Omental fat pad (tissue), 4 donors: ENCODE measurements at places on chromosomes 3 and 15.

DNA sequence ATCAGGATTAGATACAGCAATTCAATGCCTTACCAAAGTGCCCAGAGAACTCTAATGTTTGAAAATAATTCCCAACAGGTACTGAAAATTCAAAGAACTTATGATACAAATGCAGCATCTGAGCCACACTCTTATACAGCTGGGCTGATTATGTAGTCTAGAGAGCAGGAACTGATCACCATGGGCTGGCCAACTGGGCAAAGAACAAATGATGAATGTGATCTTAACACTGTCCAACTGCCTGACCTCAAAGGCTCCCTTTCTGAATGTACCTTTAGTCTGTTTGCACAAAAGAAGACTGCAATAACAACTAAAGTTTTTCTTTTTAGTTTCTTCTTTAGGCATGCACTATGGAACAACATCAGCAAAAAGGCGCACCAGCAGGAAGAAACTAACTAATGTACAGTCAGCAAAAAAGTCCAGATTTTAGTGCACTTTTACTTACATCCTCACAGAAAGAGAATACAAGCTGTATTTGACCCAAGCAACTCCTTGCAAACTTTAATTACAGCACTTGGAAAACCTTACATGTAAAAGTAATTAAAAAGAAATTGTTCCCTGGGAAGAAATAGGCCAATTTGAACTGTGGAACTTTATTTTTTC lies 1095.1 kb downstream of the IGSF11 start:
- no peak for DNase-seq

GRCh38 chr15:63080634-63081250 lies 38.2 kb downstream of the TPM1 start:
- no peak for DNase-seq

- DNase-seq = no peak
These were observed 129.4 kb downstream of the PGPEP1L start for GRCh38 chr15:98878172-98878571.

DNA sequence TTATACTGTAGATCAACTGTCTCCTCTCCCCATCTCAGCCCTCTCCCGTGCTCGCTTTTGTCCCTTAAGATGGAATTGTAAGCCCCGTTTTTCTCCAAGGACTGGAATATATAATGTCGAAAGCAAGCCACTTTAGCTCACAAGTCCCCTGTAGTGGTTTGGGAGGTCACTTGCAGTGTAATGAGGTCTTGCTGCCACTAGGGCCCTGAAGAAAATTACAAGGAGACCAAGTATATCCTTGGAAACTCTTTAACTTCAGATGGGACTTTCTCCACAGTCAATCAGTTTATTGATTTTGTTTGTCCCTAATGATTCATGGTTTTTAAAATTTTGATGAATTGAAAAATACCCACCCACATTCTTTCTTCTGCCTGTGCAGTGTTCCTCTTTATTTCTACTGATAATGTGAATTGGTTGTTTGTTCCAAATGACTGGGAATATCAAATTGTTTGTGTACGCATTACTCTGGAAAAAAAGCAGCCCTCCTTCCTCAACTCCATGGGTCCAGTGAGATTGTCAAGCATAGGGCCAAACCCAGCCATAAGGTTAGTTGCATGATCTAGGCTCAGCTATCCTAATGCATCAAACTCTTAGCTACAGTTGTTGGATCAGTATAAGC lies 294.8 kb downstream of the MCTP2 start:
- no peak for DNase-seq

DNA sequence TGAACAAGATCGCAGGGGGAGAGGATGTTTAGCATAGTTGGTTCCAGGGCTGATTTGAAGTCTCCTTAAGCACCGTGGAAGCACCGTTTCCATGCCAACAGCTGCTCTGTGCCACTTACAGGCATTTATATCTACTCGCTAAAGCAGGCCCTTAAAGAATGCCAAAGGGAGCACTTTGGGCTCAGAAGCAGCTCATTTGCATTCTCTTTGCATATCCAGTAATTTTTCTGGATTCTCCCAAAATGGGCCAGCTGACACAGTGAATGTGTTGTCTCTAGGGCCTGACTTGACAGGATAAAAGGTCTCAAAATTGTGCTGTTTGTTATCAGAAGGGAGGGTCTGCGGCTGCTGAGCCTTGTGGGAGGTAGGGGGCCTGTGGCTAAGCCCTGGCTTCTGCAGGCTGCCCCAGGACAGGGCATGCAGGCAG lies 138.6 kb downstream of the FBLN2 start:
- DNase-seq = no peak

GRCh38 chr3:39110041-39110639 lies 2.7 kb downstream of the TTC21A start:
- no peak for DNase-seq

GRCh38 chr3:64607032-64607551 lies 80.7 kb downstream of the ADAMTS9 start:
- no peak for DNase-seq

DNA sequence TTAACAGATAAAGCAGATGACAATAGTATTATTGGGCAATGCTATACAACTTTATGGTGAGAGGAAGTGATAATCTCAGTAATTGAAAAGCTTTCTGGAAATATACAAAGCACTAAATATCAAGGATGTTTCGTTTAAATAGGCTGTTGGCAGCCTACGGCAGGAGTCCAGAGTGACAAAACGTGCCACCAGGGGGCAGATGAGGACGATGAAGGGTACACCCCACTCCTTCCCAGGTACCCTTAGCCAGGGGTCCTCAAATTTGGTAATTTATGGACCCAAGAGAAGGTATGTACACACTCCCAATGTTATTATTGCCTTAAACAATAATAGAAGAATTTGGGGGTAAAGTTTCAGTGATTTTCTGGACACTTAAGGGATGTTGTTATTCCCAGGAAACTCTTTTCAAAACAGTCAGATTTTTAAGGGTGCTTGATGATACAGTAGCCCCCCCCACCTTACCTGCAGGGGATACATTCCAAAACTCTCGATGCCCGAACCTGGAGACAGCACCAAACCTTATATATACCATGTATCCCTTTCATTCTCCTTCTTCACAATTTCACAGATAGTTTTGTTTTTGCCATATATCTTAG lies 1.4 kb upstream of the MAGEL2 start:
- no peak for DNase-seq

DNA sequence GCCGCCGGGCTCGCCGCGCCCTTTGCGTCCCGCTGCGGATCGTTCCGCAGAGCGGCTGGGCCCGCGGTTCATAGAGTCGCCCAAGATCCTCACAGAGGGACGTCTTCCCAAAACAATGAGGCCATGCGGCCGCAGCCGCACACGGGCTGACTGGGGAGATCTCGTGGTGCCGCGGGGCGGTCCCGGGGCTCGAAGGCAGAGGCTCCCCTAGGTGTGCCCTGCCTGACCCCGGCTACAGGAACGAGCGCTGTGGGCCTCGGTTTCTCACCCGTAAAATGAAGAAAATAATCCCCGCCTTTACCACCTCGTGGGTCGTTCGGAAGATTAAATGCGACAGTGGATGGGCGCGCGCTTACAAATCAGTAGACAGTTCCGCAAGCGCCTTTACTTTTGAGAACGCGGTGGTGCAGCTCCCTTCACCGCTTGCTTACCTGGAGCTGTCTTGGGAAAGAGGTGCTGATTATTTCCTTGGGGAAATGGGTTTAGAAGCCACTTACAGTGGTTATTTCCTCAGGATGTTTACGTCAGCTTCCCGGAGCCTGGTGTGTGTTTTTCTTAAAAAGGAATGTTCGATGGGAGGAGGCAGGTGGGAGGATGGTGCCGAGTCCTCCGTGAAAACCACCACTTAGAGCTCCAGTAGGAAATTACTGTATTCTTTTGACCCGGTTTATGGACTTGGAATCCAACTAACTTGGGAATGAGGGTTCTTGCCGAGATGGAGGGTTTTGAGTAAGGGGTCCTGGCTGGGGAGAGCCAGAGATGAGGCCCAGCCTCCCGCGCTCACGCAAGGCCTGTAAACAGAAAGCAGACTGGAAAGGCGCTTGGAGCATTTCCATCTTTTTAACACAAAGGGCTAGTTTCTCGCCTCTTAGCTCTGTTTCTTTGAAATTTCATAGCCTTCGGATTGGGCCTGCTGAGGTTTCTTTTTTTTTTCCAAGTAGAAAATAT lies 1.9 kb upstream of the MEX3B start:
- no peak for DNase-seq

- no peak for DNase-seq
These were observed 2.6 kb upstream of the WWTR1 start for GRCh38 chr3:149660462-149660861.

DNA sequence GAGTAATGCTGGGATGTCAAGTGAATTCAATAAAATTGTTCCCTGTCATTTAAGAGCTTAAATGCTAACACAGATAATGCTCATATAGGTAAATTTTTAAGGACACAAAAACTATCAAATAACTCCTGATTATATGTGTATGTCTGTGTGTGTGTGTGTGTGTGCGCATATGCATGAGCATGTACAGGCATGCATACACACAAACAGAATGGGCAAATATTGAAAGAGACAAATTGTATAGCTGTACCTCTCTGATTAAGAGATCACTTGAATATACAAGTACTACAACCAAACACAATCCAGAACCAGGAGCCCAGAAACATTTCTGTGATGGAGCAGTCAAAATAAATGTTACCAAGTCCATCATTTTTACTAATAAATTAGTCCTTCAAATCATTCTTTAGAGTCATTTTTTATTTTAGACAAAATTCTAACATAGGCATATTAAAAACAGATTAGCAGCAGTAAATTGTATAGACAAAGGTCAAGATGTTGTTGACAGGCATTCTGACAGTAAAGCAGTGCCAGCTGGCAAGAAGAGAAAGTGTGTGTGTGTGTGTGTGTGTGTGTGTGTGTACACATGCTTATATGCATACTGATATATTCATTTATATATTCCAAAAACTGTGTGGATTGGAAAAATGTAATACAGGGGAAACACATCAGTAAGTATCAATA lies 145.3 kb downstream of the CD47 start:
- no peak for DNase-seq

DNA sequence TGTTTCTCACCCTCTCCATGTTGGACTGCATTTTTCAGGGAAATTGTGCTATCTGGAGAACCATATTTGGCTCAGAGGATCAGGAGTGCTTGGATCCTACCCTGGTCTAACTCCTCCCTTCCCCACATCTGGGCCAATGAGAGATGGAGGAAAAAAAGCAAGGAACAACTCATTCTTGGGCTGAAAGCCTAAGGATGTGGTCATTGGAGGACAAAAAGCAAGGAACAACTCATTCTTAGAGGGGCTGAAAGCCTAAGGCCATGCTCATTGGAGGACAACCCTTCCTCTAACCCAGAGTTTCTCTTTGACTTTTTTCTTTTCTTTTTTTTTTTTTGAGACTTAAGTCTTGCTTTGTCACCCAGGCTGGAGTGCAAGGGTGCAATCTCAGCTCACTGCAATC lies 48.6 kb upstream of the CHRNB4 start:
- no peak for DNase-seq

GRCh38 chr3:123329636-123330340 lies 119.1 kb downstream of the ADCY5 start:
- DNase-seq = no peak

- no peak for DNase-seq
These were observed 117.2 kb upstream of the KCNMB2 start for GRCh38 chr3:178419071-178419470.

DNA sequence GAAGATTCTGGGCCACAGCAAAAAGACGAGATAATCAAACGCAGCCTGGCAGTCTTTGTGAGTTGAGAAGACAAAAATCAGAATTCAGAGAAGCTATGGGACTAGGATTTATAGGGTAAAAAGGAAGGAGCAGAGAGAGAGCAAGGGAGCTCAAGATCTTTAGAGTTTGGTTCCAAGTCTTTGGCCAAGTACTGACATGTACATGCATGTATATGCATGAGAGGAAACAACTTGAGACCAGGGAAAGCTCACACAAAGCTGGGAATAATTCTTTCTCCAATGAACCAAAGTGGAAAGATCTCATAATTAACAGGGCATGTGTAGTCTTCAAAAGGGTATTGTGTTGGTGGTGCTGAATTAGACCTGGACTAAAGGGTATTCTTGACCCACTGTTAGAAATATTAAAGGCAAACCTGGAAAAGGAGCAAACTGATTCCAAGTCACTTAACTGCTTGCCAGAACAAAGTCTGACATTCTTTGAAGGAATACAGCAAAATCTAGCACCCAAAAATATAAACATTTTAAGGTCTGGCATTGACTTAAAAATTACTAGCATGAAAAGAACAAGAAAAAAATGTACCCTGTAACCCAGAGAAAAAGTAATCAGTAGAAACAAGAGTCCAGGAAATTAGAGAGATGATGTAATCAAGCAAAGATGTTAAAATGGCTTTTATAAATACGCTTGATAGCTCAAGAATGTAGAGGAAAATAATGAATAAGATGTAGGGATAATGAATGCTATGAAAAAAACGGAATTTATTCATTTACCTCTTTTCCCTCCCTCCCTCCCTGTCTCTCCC lies 226.0 kb upstream of the CGNL1 start:
- DNase-seq = no peak

DNA sequence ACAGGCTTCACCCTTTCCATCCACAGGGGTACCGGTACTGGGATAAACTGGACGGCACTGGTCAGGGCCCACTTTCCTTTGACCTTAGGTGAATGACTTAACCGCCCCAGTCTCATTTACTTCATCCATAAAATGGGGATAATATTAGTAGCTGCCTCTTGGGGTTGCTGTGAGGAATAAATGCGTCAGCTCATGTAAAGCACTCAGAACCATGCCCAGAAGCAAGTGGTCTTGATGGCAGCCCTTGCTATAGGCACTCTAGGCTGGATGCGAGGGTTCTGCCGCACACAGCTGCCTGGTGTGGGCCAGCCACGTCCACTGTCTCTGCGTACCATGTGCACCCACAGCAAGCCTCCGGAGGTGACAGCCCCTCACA lies 32.2 kb upstream of the FBLN2 start:
- no peak for DNase-seq

GRCh38 chr15:31179693-31180092 lies 78.2 kb upstream of the TRPM1 start:
- DNase-seq = no peak

DNA sequence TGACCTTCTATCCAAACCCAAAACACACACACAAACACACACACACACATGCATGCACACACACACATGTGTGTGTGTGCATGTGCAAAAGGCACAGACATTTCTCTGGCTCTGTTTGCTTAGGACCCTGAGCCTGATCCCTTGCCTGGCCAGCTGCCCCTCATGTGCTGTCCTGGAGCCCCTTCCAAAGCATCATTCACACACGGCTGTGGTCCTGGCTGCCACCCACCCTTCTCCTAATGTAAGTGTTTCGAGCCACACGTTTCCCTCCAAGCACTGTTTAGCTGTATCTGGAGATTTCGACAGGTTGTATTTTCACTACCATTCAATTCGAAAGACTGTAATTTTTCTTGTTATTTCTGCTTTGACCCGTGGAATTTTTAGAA lies 45.8 kb upstream of the KLF13 start:
- peak; percentile 15 for DNase-seq

- no peak for DNase-seq
These were observed 300.2 kb upstream of the SLCO3A1 start for GRCh38 chr15:91553196-91553854.

GRCh38 chr15:27865323-27865922 lies 233.7 kb downstream of the OCA2 start:
- no peak for DNase-seq

DNA sequence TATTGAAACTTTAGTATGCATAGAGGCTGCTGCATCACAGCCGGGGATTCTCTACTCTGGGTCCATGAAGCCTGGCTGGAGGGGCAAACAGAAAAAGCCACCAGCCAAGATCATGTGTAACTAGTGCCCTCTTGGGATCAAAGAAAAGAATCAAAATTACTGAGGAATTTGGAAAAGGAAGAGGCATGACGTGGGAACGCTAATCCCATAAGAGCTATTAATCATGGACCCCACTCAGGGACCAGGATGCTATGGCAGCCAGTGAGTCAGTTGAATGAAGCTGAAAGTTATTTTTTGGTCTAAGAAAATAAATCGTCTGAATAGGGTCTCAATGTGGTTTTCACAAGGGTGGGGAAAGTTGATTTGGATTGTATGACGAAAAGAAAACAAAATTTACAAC lies 1165.1 kb downstream of the ROBO2 start:
- no peak for DNase-seq
